ENCODE measurements at places on chromosomes 2 and 18.
A peak's percentile ranks its signal among the peaks of the same experiment; 100 is the strongest.

GRCh38 chr18:79698668-79699335, 19.2 kb downstream of the CTDP1 start:
- DNase-seq: no peak

- no peak for DNase-seq
These were observed 73.8 kb downstream of the RRM2 start for GRCh38 chr2:10196110-10196892.

DNA sequence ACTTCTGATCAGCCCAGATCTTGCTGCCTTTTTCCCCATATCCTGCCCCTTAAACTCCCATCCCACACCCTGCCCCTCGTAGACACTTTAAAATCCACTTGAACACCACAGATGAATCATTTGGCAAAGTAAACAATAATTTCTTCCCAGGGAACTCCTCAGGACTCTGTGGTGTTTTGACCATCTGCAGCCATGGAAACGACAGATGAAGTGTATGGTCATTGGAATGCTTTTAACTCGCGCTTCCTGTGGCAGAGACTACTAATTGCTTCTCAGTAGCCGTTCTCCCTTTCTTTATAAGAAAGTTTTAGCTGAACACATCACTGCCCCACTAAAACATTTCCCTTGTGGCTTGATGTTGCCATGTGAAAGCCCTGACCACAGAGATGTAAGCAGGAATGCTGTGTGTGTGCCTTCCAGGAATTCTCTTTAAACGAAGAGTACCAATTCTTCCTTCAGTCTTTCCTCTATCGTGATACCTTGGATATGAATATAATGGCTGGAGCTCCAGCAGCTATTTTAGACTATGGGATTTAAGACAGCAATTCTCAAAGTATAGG, 92.7 kb upstream of the PARD3B start:
- DNase-seq: peak; percentile 98

DNA sequence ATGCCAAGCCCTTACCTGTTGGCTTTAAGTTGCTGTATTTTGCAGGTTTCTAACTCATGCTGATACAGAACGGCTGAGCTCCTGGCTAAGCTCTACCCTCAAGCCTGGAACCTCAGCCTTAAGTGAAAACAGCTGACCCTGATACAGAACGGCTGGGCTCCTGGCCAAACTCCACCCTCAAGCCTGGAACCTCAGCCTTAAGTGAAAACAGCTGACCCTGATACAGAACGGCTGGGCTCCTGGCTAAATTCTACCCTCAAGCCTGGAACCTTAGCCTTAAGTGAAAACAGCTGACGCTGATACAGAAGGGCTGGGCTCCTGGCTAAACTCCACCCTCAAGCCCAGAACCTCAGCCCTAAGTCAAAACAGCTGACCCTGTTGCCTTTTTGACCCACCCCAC, 17.6 kb upstream of the DNER start:
- peak; percentile 20 for DNase-seq

- no peak for DNase-seq
These were observed 948.0 kb upstream of the CNTNAP5 start for GRCh38 chr2:123077101-123077500.

GRCh38 chr2:46428911-46429436, 50.4 kb upstream of the TMEM247 start:
- DNase-seq: no peak

- DNase-seq: no peak
These were observed 104.4 kb upstream of the SALL3 start for GRCh38 chr18:78875016-78875777.

GRCh38 chr18:3350566-3351527, 88.9 kb downstream of the MYL12B start:
- DNase-seq: no peak

GRCh38 chr2:185531721-185532120, 206.9 kb upstream of the FSIP2 start:
- DNase-seq: no peak

DNA sequence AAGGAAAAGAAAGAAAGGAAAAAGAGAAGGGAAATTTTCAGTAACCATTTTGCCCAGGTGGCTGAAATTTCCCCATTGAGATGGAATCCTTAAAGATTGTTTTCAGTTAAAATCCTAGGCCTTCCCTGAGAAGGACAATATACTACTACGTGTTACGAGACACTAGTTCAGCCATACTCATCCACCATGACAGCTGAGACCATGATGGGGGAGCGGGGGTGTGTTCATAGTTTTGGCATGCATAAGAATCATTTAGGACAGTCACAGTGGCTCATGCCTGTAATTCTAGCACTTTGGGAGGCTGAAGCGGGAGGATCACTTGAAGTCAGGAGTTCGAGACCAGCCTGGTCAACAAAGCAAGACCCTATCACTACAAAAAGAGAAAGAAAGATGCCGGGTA, 28.0 kb downstream of the PLA2R1 start:
- DNase-seq: no peak

- peak; percentile 50 for DNase-seq
These were observed 111.9 kb downstream of the KCTD1 start for GRCh38 chr18:26436176-26437051.

DNA sequence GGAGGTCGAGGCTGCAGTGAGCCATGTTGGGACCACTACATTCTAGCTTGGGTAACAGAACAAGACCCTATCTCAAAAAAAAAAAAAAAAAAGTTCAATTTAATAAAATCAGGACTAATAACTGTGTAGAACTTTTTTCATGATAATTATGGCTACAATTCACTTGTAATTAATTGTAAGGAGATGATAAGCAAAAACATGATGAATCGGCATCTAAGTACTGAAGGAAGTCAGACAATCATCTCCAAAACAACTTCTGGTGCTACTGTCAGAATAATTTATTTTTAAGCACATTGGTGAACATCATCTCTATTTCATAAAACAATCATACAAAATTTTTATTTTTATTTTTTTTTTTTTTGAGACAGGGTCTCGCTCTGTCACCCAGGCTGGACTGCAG, 9.7 kb upstream of the MTHFD2 start:
- DNase-seq: no peak

DNA sequence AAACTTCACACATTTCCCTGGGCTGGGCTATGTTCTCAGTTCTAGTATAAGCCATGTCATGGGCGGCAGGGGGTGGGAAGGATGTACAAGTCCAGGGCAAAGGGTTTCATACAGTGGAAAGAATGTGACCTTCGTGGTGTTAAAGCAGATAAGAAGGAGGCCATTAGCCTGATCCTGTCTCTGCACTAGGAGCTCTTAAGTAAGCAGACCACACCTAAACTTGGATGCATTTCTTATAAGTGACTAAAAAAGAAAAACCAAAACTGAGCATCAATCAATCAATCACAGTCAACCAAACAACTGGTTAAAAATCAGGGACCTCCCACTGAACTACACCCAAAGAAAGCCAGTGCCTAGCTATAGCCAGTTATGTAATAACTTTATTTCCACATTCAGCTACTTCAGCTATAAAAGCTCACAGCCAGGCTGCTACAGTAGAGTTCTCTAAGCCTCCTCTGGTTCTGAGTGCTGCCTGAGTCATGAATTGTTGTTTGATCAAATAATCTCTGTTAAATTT, 46.8 kb upstream of the RIOK3 start:
- no peak for DNase-seq

DNA sequence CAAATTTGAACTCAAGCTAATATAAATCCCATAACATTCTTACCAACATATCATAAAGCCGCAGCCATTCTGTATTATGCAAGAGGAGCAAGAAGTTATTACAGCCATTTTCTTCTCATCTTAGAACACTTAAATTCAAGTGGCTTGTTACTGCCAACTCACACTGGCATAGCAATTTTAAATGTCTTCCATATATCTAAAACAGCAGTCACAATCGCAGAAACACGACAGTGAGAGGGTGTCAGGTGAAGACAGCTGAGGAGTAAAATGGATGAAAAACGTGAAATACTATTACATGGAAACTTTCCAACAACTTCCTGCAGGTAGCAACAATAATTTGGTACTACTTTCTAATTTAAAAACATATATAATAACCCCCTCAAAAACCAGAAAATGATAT, 17.9 kb downstream of the PPP3R1 start:
- DNase-seq: no peak

- no peak for DNase-seq
These were observed 224.2 kb downstream of the NUP35 start for GRCh38 chr2:183348492-183348891.

DNA sequence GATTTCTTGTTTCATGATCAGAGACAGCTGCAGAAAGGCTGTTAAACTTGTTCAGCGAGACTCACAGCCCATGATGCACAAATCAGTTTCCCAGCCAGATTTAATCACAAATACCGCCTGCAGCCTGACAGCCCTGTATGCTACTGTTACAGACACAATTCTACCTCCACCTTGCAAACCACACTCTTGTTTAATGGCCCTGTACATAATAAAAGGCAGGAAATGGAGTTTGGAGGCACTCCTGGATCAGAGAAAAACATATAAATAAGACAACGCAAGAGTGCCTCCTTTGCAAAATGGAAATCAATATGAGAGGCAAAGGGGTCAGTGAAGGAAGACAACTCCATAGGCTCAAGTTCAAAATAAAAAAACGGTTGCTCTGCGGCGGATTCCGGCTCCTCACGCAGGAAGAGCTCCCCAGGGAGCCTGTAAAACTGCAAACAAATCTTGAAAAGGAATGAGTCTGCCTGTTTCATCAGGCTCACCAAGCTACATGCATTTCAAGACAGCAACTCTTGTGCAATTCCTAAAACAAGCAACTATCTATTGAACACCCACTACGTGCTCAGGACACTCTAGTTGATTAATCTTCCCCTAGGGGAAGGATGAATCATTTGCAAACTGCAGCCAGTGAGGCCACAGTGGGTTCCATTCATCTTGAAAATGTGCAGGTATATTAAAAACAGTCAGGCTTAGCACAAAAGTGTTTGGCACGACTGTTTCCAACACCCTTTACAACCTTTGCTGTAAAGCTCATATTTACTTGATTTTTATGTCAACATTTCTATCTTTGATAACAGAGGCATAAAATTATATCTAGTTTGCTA, 37.5 kb downstream of the TBC1D8 start:
- peak; percentile 87 for DNase-seq

GRCh38 chr18:31219395-31219794, 56.7 kb upstream of the DSC1 start:
- no peak for DNase-seq

DNA sequence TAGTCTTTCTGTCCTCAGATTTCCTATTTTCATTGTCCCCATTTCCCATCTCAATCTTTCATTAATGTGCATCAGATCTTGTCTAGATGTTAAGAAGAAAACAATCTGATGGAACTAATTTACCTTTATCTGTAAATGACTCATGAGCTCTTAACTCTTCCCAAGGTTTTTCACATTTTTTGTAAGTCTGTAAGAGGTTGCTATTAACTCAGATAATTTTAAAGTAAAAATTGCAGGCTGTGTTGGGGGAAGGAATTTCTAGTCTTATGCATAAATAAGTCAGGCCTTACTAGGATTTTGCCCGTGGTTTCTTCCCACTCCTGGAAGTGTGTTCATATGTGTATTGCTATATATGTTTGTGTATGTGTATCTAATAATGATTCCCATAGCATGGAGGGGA, 4.3 kb downstream of the NAB1 start:
- DNase-seq: no peak

GRCh38 chr2:43305517-43305916, 79.1 kb upstream of the ZFP36L2 start:
- DNase-seq: no peak

- no peak for DNase-seq
These were observed 184.8 kb downstream of the NCK2 start for GRCh38 chr2:105929516-105929915.

DNA sequence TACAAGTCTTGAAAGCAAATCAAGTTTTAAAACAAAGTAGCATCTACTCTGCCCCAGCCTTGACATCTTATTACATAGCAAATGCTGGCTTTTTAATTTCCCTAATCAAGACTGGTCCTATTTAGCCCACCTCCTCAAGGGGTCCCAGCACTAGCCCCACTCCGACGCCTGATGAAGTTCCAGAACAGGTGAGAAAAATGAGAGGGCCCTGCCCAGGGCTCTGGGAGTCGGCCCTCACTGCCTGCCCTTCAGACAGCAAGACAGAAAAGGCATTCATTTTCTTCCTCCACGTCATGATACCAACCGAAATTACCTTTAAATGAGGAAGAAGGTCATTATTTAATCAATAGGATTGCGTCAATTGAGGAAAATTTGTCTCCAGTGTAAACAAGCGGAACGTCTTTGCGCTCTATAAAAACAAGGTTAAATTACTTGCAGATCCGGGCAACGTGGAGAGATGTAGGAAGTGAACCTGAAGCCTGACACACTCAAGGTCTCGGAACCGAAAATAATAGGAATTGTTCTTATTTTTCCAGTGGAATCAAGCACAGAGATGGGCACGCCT, 170.6 kb upstream of the PKDCC start:
- no peak for DNase-seq

DNA sequence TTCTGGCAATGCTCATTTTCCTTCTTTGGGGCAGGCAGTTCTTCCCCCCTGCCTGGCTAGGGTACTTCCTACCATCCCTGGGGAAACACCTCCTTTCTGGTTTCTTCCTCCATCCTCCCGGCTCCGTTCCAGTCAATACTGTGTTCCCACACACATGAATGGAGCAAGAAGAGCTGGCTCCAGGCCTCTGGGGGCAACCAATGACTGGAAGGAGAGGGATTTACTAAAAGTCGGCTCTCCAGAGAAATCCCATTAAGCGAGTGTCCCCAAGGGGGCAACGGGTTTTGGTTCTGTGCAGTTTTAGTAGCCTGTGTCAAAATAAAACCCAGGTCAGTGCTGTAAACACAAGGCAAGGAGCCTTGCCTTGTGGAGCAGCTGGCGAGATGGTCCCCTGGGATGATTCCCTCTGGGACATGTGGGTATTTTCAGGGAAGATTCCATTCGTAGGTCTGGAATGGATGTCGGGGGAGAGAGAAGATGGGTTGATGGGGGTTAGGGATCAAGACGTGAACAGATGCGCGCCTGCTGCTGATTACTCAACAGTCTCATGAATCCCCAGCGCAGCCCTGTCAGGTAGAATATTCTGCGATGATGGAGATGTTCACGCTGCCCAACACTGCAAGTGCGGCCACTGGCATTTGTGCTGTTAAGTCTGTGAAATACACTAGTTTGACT, 32.0 kb downstream of the EMILIN2 start:
- DNase-seq: no peak

DNA sequence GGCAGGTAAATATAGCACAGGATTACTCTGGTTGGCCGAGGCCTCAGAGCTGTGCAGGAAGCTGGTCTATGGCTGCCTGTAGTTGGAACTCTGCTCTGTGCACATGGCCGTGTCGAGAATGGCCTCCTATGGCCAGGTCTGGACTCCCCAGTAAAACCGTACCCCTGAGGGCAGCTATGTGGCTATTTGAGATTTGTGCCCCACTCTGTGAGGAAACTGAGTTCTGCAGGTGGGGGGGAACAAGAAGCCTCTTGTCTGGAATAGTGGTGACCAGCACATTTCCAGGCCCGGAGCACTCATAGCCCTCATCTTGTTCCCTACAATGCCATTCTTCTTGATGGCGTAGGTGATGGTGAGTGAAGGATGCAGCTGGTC, 15.0 kb upstream of the TEX51 start:
- no peak for DNase-seq

- no peak for DNase-seq
These were observed 709.8 kb downstream of the METTL4 start for GRCh38 chr18:1861473-1861872.

All from GM04504 (cell line).